ENCODE measurements at places on chromosomes 5 and 9.

DNA sequence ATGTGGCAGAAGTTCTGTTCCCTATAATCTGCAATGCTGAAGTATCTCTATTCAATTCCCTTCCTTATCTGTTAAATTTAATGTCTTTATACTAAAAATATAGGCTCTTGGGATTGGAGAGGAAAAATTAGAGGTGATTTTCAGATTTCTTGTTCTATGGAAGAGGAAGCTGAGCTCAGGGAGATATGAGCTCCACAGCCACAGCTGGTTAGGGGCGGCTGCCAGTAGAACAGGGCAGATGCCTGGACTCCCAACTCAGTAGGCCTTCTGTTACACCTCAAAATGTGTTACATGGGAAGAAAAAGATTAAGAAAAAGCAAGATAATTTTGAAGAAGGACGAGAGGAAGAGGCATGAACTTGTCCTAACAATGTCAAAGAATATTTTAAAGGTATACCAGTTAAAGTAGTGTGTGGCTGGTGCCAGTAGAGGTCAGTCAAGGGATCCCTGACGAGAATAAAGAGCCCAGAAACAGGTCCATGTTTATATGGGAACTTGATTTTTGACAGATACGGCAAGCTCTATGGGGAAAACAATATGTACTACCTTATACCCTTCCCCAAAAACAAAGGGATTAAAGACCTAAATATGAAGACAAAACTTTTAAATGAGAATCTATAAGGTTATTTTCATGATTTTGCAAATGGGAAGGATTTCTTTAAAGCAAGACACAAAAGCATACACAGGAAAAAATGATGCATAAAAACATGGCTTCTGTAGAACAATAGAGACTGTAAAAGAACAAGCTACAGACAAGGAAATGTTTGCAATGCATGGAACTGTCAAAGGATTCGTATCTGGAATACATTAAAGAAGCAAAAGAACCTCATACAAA is 28.7 kb downstream of the DNAJC21 start:
- peak; percentile 28 for DNase-seq

GRCh38 chr5:53164478-53165165 is 55.1 kb upstream of the MOCS2 start:
- DNase-seq = no peak

GRCh38 chr9:92095236-92095635 is 20.0 kb downstream of the SPTLC1 start:
- DNase-seq = no peak

DNA sequence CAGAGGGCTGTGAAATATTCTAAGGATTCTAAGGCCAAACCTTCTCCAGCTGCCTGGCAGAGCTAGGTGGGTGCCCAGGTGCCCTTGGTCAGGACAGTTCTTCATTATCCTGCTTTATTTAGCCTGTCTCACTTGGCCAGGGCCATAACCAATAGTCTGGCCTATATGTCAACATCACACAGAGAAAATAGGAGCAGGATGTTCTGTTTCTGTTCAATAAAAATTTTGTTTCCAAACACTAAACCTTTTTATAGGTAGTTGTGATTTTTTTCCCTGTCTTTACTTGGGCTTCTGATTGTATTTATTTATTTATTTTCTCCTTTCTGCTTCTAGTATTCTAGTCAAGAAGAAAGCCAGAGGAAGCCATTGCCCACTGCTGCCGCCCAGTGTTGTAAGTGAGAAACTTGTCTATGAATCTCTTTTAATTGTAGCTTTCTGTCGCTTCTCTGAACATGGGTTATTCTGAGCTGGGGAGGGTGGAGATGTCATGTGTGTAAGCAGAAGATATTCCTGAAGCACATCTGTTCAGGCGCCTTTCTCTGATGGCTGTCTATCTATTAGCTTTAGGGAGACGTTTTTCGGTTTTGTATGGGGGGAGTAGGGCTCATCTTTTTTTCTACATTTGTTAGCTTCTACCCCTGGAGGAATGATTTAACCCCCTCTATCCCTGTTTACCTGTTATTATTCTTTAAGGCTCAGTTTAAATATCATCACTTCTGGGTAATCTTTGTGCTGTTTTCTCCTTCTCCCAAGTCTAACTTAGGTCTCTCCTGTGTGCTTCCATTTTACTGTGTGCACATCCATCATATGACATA is 97.1 kb downstream of the UNC13B start:
- peak; percentile 78 for DNase-seq

DNA sequence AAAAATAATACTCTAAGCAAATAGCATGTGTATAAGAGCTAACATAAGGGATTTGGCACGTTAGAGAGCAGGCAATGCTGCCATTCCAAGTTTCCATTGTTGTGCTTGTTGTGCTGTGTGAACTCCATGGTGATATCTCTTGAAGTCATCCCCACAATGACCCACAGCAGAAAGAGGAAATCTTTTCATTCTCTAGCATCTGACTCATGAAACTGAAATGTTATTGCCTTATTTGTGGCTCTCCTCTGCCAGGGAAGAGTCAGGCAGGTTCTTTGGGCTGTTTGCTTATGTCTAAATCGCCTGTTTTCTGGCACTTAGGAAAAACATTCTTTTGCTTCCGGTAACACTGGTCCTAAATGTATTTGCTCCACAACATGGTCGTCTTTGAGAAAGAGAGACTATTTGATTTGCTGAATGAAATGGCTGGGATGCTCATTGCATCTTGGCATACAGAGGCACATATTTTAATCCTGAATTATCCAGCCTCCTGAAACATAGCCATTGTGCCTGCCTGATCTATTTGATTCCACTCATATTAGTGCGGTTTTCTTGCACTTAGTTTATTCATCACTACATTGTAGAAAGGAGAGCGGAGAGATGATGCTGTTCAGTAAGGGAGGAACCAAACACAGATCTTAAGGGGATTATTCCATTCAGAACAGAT is 188.8 kb downstream of the CSNK1G3 start:
- no peak for DNase-seq

DNA sequence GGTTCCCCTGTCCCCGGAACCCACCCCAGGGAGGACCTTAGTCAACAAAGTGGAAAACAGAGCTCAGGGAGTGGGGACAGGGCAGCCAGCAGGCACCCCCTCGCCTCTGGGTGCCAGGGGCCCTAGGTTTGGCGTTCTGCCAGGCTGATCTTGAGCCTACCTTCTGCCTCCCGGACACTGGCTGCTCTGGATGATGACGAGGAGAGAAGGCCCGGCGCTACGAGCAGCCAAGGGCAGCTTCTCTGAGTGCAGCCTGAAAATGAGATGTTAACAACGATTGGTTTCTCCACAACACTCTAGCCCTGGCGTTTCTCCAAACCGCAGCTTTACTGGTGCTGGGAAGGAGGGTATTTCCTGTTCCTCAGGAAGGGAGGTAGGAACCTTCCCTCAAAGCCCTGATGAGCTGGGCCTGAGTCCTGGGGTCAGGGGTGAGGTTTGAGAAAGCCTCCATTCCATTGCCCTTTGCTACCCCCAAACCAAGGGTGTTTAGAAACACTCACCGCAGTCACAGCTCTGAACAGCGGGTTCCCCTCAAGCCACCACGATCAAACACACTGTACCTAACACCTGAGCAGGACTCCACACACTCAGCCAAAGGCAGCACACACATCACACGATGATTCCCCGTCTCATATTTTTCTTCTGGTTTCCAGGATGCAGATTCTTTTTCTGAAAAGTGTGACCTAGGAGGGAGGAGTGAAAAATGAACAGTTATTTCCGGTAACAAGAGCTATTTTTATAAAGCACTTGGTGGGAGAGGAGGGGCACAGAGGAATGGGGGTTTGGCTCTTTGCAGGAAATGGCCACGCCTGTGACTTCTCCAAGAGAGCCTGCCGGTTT is at the start of gene STING1:
STING1 (minus strand) TSS at position 709 of the 840 bp plus-strand sequence. CDS start 1,054 bp downstream, outside the sequence.
- DNase-seq = peak; percentile 94

DNA sequence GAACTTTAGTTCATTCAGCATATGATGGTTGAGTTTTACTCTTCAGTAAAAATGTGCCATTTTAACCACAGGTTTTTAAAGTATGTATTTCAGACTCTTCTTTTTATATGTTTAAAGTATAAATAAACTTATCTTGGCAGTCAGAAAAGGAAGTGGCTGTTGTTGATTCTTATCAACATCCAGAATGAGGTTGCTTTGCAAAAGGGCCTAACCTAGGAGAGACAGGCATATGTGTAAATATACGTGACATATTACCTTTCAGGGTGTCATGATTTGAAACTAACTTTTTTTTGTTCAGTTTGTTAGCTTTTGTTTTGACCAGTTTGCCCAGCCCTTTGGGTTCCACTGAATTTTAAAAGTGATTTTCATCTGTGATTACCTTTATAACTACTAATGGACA is 7.4 kb downstream of the SMARCA2 start:
- DNase-seq = no peak

DNA sequence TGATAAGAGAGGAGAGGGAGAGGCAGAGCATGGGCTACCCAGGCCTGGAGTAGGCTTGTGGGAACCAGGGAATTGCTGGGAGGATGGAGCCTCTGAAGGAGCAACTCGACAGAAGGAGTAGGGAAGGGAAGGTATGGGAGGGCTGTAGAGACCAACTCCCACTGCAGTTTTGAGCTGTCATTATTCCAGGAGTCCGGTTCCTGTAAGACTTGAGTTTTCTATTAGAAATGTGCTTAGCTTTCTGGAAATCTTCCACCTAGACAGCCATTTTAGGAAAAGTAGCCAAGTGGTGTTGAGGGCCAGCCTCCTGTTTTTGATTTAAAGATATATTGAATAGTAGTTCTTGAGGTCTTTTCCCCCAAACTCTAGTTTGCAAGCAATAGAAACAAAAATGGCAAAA is 323.5 kb downstream of the LRRC70 start:
- DNase-seq = no peak

DNA sequence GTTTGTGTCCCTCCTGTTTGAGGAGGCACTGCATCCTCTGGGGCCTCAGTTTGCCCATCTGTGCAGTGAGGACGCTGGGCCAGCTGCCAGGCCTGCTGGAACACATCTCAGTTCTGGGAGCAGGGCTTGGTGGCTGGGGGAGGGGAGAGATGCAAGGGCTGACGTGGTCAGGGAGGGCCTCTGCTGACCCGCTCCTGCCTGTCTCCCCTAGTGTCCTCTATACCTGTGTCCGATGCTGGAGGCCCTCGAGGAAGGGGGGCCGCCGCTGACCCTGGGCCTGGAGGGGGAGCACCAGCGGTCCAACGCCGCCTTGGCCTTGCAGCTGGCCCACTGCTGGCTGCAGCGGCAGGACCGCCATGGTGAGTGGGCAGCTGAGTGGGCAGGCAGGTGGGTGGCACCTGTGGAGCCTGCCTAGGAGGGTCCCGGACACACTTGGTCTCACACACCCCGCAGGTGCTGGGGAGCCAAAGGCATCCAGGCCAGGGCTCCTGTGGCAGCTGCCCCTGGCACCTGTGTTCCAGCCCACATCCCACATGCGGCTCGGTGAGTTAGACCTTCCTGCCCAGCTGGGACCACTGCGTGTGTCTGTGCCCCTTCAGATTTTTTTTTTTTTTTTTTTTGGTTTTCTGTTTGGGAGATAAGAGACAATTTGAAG is 5.8 kb downstream of the FPGS start:
- no peak for DNase-seq

- DNase-seq = no peak
Measured at GRCh38 chr9:130918826-130919558, 20.1 kb downstream of the FIBCD1 start.

GRCh38 chr5:118996098-118996497 is 7.8 kb upstream of the DTWD2 start:
- DNase-seq = no peak

GRCh38 chr5:8570528-8570927 is 701.6 kb downstream of the MTRR start:
- DNase-seq = no peak

DNA sequence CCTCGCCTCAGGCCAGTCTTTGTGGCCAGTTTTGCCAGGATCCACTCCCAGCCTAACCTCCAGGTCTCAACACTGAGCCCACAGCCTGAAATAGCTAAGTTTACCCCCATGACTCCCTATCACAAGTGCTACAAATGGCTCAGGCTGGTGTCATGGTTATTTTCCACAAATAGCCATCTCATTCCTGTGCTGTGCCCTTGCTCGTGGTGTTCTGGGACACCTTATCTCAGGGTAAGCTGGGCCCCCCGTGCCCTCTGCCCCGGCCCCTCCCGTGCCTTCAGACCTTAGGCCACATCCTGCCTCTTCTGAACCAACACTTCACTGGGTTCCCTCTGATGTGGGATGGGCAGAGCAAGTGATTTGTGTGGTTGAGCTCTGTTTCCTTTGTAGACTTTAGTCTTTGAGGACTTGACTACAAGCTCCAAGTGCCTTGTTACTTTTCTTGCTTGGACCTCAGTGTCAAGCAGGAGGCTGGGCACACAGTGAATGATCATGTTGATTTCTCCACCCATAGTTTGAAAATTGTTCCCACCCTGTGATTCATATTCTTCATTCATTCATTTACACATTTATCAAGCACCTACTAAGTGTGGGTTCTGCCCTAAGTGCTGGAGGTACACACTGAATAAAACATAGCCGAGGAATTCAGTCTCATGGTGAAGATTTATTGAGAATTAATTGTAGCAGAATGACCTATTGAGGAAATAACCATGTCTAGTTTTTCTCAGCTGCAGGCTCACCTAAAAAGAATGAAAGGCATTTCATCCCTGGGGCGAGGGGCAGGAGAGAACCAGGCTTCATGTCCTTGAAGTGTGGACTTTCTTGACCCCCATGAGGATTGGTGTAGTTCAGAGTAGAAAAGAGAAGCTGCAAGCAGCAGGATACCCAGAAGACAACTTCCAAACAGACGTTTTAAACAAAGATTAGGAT is 84.5 kb upstream of the CTNNA1 start:
- DNase-seq = no peak

DNA sequence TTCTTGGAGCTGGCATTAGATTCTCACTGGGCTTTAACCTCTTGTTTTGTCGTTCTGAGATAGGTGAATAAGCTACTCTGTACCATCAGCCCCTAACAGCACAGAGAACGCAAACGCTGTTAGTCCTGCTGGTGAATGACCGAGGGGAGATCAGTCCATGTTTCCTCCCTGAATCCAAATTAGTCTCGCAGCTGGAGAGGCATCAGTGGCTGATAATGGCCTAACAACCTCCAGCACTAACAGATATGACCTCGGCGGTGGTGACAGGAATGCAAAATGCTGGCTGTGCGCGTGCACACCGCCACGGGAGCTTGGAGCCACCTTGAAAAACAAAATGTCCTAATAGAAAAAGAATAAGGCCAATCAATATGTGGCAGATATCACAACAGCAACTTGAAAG is 77.6 kb upstream of the IRX1 start:
- no peak for DNase-seq

Data from colonic mucosa (tissue), 4 donors.